Osteocyte (in vitro differentiated cells): ENCODE measurements at places on chromosomes 5 and 9.

- no peak for DNase-seq
Observed at GRCh38 chr5:180799902-180800801, 2.5 kb downstream of the MGAT1 start.

GRCh38 chr9:134500931-134501760, 140.5 kb upstream of the COL5A1 start:
- DNase-seq, result no peak

GRCh38 chr9:133263557-133263956, 11.4 kb downstream of the ABO start:
- no peak for DNase-seq

DNA sequence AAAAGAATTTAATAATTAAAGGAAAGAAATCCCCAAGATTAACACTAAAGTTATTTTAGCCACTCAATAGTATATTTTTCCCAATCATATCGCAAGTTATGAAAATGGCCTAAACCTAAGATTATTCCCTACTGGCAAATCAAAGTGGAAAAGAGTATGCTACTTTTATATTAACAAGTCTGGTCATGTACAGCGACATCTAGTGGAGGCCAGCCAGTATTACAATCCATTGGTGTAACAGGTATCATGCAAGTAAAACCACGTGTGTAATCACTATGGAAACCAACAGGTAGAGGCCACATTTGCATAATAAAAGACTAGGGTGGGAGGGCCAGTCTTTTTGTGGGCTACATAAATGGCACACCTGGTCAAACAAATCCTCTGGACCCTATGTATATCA, 976.4 kb upstream of the CDH9 start:
- DNase-seq, result no peak

DNA sequence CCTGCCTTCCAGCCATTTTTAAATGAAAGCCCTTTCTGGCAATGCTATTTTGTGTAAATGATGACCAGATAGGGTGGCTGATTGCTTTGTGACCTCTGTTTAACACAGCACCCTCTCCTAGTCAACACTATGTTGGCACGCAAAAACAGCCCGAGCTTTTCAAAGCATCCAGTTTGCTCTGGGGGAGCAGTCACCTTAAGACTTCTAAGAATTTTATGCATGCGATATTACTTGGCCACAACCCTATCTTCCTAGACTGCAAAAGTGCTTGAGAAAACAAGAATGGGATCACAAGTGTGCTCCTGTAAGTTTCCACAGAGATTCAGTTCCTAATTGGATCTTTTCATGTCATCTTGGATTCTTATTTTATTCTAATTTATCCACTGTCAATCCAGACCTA, 294.1 kb downstream of the ATPSCKMT start:
- DNase-seq, result no peak

DNA sequence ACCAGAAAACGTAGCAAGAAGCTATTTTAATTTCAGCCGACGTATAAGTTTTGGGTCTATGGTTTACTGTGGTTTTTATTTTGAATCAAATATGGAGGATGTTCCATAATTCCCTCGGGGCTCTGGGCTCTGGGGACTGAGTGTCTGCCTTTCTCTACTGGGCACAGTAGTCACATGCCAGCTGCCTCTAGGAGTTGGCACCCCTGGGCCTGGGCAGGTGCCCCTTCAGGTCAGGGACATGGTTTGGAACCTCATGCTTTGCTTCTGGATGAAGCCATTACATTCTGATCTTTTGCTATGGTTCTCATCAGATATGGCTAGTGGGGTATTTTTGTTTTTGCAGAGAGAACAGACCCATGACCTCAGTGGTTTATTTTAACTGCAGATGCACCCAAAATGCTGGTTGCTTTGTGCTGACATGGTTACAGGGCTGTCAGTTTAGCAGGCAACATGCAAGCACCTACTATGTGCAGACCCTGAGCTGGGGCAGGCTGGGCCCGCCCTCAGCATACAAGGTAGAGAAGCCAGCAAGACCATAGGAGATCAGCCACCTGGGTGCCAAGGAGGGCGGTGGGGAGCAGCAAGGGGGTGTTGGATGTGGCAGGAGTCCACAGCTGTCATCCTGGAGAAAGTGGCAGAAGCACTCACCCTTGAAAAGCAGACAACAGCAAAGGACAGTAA, 54.5 kb upstream of the PSD2 start:
- DNase-seq, result no peak
